Aorta (tissue), 5 donors: ENCODE measurements at places on chromosomes 4 and X. TPM values are rescaled to one million over a fixed set of nuclear protein-coding genes. Genes with fewer than 3 reads are reported as not detected.

- DNase-seq, result no peak
These were observed 11.2 kb upstream of the ZNF185 start for GRCh38 chrX:152886716-152887115.

GRCh38 chr4:93764639-93765246 lies 63.8 kb upstream of the ATOH1 start:
- DNase-seq, result no peak

- no peak for DNase-seq
These were observed 112.0 kb upstream of the NDP start for GRCh38 chrX:44085209-44085608.

DNA sequence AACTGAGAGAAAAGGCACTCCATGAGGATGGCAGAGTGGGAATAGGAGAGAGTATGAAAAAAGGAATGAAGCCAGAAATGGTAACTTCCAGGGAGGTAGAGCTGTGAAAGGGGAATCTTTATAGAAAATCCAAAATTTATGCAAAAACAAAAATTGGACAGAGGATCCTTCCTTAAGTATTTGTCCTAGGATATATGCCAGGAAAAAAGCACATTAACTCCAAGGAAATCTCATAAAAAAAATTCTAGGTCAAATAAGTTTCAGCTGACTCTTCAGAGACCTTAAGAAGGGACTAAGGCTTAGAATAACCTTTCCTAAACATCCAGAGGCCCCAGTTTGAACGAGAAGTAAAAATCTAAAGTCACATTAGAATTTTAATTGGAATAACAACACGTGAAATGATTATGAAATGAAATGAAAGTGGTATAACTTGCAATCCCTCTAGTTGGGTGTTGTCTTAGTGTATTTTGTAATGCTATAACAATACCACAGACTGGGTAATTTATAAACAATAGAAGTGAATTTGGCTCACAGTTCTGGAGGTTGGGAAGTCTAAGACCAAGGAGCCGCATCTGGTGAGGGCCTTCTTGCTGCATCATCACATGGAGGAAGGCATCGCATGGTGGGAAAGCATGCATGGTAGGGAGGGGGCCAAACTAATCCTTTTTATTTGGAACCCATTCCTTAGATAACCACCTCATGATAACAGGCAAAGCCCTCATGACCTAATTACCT lies 145.4 kb upstream of the RXFP1 start:
- DNase-seq, result no peak

GRCh38 chr4:40745285-40745984 lies 4.3 kb upstream of the NSUN7 start:
- no peak for DNase-seq

DNA sequence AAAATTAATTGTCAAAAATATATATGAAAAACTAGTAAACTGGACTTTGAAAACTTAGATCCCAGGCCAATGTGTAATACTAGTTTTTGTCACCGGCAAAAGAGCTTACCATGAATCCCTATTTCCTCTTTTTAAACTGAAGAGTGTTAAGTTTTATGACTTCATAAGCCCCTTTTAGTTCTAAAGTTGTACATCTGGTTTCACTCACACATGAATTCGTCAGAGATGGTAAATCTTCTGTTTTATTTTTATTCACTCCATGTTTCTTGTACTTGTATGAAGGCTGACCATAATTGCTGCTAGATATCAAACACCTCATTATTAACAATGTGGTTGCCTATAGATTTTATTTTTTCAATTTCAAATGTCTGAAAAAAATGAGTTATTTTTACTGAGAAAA lies 827.9 kb downstream of the PCDH7 start:
- DNase-seq, result no peak

DNA sequence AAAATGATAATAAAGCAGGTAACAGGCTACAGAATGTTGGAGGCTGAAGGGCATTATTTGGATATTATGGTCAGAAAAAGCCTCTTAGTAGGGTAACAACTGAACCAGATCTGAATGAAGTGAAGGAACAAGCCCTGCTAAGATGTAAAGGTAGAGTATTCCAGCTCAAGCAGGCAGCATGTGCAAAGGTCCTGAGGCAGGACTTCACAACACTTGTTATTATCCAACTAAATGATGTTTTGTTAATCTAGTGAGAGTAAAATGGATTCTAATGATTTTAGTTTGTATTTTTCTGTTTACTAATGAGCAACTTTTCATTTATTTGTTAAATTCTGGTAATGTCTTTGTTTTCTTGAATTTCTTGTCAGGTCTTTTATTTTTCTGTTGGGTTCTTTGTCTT lies 35.7 kb downstream of the RAB33B start:
- DNase-seq, result no peak

DNA sequence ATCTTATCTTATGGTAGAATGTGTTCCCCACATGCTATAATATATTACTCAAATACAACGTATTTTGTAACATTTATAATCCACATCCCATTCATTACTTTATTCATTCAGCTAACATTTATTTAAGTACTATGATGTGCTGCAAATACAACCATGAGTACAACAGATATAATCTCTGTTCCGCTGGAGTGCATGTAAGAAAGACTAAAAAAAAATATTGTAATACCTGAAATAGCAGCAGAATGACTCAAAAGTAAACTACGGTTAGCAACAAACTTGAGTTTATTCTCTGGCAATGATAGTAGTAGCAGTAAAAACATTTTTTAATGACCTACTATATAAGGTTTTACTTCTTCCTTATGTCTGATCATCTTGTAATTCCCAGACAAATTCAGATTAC lies 1776.3 kb downstream of the STIM2 start:
- no peak for DNase-seq

The PLXNB3 gene
- 18.0 TPM for total RNA-seq

The SLC16A2 gene
- total RNA-seq, result 30.6 TPM

The EXOC1L gene
- total RNA-seq, result not detected
